ENCODE measurements at places on chromosomes 1 and 21.

DNA sequence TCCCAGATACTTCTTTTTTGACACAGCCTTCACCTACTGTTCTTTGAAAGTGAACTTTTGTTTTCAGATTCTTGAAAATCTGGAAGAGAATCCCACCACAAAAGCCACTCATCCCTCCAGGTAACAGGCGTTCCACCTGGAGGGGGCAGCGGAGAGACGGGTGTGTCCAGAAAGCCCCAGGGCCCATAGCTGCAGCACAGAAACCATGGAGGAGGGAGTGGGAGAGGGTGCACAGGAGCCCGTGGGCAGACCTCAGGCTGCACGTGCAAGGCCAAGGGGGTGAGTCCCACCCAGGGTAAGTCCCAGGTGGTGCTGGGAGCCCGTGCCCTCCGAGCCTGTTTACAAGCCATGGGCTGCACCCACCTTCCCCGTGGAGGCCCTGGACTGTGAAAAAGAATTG, 86.5 kb downstream of the PSMG1 start:
- no peak for DNase-seq

DNA sequence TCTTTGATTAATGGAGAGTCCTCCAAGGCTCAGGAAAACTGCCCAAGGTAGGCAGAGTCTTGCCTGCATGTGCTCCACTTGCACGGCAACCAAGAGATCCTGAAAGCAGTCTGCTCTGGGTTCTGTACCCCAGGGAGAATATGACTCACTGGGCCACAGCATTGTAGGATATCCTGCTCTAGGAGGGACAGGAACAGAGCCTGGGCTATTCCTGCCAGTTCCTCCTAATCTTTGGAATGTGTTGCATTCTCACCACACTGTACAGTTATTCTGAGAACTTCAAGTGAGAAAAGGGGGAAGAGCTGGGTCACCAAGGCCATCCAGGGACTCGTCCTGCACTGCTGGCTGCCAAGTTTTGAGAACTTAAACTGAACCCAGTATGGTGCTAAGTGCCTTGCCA, 278.5 kb downstream of the MATN1 start:
- no peak for DNase-seq

DNA sequence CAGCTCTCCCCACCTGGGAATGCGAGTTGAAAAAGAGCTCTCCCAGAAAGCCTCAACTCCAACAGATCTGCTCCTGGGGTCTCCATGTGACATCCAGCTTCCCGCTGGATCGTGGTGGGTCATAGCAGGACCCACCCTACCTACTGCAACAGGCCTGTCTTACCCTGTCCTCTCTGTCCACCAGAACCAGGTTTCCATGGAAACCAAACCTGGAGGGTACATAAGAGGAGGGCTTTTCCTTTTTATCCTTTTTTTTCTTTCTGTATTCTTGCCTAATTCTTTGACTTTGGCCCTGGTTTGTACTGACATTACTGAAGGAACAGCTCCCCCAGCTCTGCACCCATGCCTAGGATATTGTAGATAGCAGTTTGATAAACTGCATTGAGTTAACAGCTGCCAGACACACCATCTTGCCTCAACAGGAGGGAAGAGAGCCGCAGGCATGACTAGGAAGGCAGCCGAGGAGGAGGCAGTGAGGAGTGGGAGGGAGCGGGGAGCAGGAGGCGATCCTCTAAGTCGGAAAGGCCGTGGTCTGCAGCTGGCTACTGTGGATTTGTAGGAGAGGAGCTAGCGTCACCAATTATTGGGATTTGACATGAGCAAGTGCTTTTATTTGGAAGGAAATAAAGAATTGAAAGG, 9.7 kb upstream of the FMOD start:
- no peak for DNase-seq

GRCh38 chr1:168086438-168086837, 50.3 kb downstream of the GPR161 start:
- DNase-seq = no peak

DNA sequence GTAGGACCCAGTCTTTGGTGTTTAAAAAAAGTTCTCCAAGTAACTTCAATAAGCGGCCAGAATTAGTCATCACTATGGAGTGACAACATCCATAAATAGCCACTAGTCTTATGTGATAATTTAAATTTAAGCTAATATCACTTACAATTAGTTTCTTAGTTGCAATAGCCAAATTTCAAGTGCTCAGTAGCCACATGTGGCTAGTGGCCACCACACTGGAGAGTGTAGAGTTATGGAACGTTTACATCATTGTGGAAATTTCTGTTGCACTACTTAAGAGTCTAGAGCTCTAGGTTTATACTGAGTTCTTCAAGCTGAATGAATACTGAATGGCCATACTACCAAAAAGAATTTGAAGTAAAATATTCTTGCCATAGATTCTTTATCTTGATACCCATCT, 121.1 kb downstream of the RUNX1 start:
- DNase-seq = no peak

DNA sequence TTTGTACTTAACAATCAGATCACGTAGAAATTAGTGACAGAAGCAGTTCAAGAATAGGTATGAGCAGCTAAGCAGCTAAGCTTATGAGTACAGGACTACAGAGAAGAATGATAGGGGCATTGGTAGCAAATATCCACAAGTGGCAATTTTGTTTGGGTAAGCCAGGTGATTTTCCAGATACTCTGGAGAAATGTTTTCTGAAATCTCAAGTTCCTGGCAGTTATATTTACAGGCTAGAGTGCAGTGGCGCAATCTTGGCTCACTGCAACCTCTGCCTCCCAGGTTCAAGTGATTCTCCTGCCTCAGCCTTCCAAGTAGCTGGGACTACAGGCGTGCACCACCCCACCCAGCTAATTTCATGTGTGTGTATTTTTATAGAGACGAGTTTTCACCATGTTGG, 55.1 kb downstream of the ARID4B start:
- DNase-seq = no peak
